Stimulated activated CD4-positive, alpha-beta T cell treated with anti-CD3 and anti-CD28 coated beads, Interleukin-1b, Interleukin-23, amount 100 ng/mL, for 1 hour (primary cell): ENCODE measurements at places on chromosomes 5 and 9.

DNA sequence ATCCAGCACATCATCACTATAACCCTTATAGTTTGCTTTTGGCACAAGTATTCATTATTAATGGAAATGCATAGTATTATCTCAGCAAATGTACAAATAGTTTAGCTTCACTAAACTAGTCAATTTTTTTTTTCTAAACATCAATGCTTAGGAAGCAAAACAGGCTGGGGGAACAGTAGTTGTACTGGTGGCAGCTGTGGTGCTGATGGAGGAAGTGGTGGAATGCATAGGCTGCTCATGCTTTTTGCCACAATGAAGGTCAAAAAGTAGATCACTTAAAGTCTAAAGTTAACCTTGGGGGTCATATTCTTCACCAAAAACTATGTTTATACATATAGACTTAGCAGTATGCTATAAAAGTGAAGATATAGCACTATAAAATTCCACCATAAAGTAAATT, 36.3 kb upstream of the CDKN2B start:
- DNase-seq: no peak

- DNase-seq: no peak
Observed at GRCh38 chr5:170603578-170604565, 100.1 kb downstream of the KCNIP1 start.

GRCh38 chr5:154110716-154111115, 71.9 kb downstream of the MFAP3 start:
- DNase-seq: no peak

DNA sequence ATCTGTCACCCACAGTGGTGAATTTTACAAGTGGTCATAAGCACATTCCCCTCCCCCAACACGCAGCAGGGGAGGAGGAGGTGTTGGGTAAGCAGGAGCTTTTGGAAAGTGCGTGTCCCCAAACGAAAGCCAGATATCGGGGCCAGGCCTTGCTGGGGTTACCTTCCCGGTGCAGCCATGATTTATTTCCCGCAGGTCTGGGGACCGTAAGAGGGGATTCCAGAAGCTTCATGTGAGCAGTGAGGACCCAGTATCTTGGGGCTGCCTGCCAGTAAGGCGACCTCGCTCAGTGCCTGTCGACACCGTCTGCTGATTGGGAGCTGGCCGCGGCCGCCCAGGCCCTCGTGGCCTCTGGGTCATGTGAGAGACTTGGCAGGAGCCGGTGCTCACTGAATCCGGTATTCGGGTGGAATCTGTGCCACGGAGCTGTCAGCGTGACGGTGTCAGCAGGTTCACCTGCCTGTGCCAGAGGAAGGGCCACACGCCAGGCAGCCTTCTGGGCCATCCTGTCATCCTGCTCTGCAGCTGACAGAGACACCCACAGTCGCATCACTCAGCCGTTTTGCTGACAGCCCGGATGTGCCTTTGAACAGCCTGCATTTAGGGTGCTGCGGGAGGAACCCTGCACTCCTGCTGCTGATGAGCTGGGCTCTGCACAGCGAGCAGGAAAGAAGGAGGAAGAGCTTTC, 37.3 kb downstream of the SEC61B start:
- no peak for DNase-seq

GRCh38 chr5:154999865-155000264, 13.7 kb upstream of the KIF4B start:
- no peak for DNase-seq

DNA sequence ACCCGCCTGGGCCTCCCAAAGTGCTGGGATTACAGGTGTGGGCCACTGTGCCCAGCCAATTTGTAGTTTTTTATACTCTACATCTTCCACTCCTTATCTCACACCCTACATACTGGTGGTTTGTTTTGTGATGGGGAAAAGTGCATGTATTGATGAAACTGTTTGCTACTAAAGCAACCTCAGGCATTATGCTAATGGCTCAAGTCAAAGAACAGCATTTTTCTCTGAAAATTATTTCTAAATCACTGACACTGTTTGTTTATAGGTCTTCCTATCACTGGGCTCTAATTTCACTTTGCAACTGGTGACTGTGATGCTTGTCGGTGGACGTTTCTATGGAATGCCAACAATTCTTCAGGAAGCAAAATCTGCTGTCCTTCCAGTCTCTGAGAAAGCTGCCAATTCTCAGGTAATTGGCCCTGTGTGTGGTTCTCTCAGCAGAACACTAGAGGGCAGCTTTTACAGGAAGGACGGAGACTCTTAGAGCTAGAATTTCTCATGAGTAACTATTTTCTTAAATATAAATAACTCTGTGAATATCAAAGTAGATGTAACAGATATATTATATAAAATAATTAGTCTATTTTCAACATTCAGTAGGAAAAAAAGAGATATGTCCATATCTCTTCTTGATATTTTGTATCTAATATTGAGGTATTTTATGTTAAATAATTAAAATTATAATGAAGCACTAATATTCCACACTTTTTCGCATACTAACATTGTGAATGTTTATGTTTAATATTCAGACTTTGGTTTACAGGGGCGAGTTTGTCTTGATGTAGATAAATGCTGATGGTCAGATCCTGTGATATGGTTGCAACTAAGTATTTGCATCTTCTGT, 244.1 kb downstream of the ADGRV1 start:
- no peak for DNase-seq

DNA sequence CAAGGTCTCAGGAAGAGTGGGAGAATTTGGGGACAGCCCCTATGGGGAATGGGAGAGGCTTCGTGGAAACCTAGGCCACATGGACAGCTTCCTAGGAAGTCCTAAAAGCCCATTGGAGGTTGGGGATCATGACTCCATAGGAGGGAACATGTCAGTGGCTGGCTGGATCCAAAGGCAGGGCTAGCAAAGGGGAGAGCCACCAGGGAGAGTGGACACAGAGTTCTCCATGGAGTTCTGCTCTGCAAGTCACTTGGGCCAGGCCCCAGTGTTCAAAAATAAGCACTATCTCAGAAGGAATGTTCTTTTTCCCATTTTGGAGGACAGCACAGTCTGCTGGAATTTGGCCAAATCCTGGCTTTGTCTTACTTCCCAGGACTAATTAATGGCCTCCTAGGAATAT, 140.6 kb upstream of the RAD23B start:
- no peak for DNase-seq

GRCh38 chr5:163310997-163311396, 126.4 kb upstream of the CCNG1 start:
- no peak for DNase-seq

- DNase-seq: no peak
Observed at GRCh38 chr9:14383294-14383693, 69.4 kb upstream of the NFIB start.

- DNase-seq: no peak
Observed at GRCh38 chr5:10140195-10140973, 109.3 kb downstream of the ATPSCKMT start.

DNA sequence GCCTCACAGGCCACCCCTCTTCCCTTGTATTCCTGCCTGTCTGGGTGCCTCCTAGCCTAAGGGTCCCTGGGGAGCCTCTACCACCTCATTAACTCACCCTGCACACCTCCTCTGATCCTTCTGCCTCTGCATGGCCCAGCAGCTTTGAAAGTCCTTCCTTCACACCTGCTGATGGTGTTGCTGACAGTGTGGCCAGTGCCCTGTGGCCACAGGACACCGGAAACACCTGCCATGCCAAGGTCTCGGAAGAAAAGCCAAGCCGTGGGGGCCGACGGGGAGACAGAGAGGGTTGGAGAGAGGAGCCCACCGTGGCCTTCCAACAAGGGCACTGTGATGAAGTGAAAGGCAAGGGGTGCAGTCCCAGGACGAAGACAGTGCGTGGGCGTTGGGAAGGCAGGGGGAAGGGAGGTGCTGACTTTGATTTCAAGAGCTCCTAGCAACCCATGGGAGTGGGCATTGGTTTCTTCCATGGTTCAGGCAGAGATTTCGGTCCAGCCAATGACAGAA, 4.1 kb downstream of the BTNL9 start:
- DNase-seq: no peak

DNA sequence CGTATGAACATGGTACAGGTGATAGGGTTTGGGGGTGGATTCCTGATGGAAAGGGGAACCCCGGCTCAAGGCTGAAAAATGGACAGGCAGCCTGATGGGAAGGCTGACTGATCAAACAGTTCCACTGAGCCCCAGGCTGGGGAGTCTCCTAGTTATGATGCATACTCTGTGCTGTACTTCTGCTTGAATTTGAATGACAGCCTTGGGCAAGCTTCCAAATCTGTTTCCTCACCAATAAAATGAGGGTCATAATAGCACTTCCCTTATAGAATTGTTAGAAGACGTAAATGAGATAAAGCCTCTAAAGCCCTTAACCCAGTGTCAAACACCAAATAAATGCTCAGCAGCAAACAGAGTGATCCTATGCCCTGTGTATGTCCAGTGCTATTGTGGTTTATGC, 478.5 kb upstream of the DMAC1 start:
- DNase-seq: no peak

- no peak for DNase-seq
Observed at GRCh38 chr5:64333886-64334285, 168.2 kb downstream of the RNF180 start.

DNA sequence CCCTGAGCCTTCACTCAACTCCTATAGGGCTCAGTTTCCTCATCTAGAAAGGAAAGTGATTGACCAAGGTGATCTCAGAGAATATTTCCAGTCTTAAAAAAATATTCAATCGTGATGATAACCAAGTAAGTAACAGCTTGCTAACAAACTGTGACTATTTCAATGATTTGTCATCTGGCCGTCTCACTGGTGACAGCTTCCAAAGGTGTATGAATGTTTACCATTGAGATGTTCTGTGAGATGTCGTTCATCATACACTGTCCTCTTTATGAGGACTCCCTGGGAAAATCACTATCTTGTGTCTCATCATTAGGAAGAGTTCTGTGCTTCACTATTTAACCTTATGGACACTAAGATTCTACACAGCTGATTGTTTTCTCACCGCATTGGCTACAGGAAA, 75.7 kb downstream of the GLIS3 start:
- DNase-seq: no peak

GRCh38 chr9:27506981-27507380, 17.1 kb upstream of the IFNK start:
- DNase-seq: no peak

DNA sequence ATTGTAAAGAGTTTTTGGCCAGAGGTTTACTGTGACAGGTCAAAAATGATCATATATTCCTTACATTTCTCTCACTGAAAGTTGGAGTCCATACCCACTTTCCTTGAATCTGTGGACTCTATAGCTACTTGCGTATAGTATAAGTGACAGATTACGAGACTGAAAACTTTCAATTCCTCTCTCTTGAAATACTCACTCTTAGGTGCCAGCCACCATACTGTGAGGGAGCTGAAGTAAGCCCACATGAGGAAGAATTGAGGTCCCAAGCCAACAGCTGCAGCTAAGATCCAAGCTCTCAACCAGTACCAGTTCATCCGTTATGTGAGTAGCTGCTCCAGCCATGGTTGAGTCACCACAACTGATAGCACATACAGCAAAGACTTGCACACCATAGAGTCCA, 128.1 kb upstream of the FAM174A start:
- no peak for DNase-seq

DNA sequence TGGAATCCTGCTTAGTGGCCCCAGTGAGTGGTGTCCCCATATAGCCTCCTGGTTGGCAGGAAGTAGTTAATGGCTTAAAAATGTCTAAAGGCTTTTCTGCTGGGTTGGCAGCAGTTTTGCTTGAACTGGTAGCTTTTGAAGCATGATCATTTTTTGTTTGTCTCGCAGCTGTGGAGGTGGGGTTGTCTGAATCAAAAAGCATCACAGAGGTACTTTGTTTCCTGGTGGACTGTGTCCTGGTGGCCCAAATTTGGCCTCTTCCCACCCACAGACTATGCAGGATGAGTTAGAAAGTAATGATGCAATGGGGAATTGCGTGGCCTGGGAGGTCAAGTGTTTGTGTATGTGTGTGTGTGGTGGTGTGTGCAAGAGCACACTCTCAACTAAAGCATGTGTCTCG, 322.7 kb downstream of the ARHGEF28 start:
- no peak for DNase-seq

GRCh38 chr5:141848744-141849414, 29.3 kb downstream of the PCDH1 start:
- peak; percentile 21 for DNase-seq

- DNase-seq: no peak
Observed at GRCh38 chr9:5800969-5801738, 31.8 kb downstream of the ERMP1 start.

DNA sequence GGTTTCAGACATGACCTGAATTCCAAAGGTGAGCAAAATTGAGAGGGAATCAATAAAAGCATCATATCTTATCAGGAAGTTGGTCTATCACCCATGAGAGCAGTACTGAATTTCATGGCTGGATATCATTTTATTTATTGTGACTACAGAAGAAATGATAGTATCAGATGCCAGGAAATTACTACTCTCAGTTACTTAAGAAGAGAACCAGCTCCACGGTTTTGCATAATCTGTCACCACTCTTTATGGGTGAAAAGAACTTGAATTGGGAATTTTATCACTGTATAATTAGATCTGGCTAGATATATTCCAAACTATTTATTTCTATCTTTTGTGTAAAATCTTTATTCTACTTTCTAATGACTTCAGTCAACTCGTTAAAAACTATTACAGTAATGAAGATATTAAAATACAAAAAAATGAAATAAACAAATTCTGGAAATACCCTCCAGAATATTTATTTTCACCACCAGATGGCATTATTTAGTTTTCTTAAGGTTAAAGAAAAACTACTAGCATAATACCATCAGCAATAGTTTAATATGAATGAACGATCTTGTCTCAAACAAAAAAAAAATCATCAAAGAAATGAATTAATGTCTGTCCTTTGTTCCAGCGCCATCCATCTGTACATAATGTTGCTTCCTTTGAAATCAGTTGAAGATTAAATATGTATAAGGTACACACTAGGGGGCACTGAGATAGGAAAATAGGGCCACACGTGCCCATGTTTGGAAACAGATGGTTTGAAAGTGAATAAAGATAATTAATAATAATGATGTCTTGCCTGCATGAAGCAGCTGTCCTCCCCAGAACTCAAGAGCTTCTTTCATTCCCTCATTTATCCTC, 84.7 kb upstream of the SLCO6A1 start:
- no peak for DNase-seq

GRCh38 chr9:69719983-69720382, 39.8 kb downstream of the PTAR1 start:
- no peak for DNase-seq
